ENCODE measurements at places on chromosomes 7 and 10. TPM values are rescaled to one million over a fixed set of nuclear protein-coding genes. Genes with fewer than 3 reads are reported as not detected.

The ASAH2 gene
- 2.5 TPM for total RNA-seq

The ZCWPW1 gene
- 5.9 TPM for total RNA-seq

The SLC13A1 gene
- total RNA-seq: not detected

The RET gene
- total RNA-seq: 7.9 TPM

The TRPV5 gene
- not detected for total RNA-seq

The UNCX gene
- not detected for total RNA-seq

The ECD gene
- total RNA-seq: 26.5 TPM

The FAM131B gene
- total RNA-seq: 1.5 TPM

The MCM10 gene
- 0.98 TPM for total RNA-seq

The GRM3 gene
- not detected for total RNA-seq

The RHOBTB1 gene
- total RNA-seq: 11.0 TPM

The MMS19 gene
- 92.6 TPM for total RNA-seq

The PNLIPRP2 gene
- total RNA-seq: not detected

The PMS2 gene
- total RNA-seq: 15.2 TPM

The CALCR gene
- total RNA-seq: not detected

The MEOX2 gene
- 1.7 TPM for total RNA-seq

The C7orf57 gene
- not detected for total RNA-seq

The CACNB2 gene
- 12.8 TPM for total RNA-seq

The ADAMTS14 gene
- not detected for total RNA-seq

The PLEKHA8 gene
- 12.3 TPM for total RNA-seq

The NRG3 gene
- not detected for total RNA-seq

The C7orf33 gene
- not detected for total RNA-seq

The PDZD7 gene
- 1.5 TPM for total RNA-seq

The PALD1 gene
- 6.9 TPM for total RNA-seq

The CACUL1 gene
- 13.8 TPM for total RNA-seq

The TMEM26 gene
- 0.25 TPM for total RNA-seq

The HTR5A gene
- total RNA-seq: not detected

All from vagina (tissue), 2 donors.